ENCODE measurements at places on chromosomes 4 and X.
A peak's percentile ranks its signal among the peaks of the same experiment; 100 is the strongest.

GRCh38 chr4:3288571-3289094, 4.2 kb upstream of the RGS12 start:
- no peak overlapping the region for H3K27ac ChIP-seq
- H3K4me1 ChIP-seq: peaks cover 31% of the 10 kb centered on the region
- peaks cover 12% of the 10 kb centered on the region for H3K27me3 ChIP-seq
- DNase-seq: peak; percentile 6
- H3K4me3 ChIP-seq: no peak overlapping the region

GRCh38 chrX:148867596-148867995, 367.2 kb downstream of the AFF2 start:
- no peaks in the 10 kb centered on the region for H3K36me3 ChIP-seq
- H3K27me3 ChIP-seq: no peaks in the 10 kb centered on the region
- H3K27ac ChIP-seq: no peak overlapping the region
- DNase-seq: no peak
- no peak overlapping the region for H3K4me3 ChIP-seq
- H3K4me1 ChIP-seq: no peaks in the 10 kb centered on the region

DNA sequence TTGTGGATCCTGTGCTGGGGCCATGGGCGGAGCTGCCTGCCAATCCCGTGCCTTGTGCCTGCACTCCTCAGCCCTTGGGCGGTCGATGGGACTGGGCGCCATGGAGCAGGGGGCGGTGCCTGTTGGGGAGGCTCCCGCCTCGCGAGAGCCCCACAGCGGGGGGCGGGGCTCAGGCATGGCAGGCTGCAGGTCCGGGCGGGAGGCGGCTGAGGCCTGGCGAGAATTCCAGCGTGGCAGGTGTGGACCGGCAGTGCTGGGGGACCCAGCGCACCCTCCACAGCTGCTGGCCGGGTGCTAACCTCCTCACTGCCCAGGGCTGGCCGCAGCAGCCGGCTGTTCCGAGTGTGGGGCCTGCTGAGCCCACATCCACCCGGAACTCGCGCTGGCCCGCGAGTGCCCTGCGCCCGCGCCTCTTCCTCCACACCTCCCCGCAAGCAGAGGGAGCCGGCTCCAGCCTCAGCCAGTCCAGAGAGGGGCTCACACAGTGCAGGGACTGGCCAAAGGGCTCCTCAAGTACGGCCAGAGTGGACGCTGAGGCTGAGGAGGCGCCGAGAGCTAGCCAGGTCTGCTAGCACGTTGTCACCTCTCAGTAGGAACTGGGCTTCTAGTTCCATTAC, 85.9 kb downstream of the GBA3 start:
- no peak for DNase-seq
- no peaks in the 10 kb centered on the region for H3K27me3 ChIP-seq
- no peaks in the 10 kb centered on the region for H3K4me1 ChIP-seq
- H3K4me3 ChIP-seq: no peak overlapping the region
- no peak overlapping the region for H3K27ac ChIP-seq
- no peaks in the 10 kb centered on the region for H3K36me3 ChIP-seq

- no peak for DNase-seq
- H3K4me3 ChIP-seq: no peak overlapping the region
- no peaks in the 10 kb centered on the region for H3K36me3 ChIP-seq
- H3K27me3 ChIP-seq: no peaks in the 10 kb centered on the region
- no peak overlapping the region for H3K27ac ChIP-seq
Observed at GRCh38 chr4:57499786-57500185, 389.6 kb upstream of the IGFBP7 start.

DNA sequence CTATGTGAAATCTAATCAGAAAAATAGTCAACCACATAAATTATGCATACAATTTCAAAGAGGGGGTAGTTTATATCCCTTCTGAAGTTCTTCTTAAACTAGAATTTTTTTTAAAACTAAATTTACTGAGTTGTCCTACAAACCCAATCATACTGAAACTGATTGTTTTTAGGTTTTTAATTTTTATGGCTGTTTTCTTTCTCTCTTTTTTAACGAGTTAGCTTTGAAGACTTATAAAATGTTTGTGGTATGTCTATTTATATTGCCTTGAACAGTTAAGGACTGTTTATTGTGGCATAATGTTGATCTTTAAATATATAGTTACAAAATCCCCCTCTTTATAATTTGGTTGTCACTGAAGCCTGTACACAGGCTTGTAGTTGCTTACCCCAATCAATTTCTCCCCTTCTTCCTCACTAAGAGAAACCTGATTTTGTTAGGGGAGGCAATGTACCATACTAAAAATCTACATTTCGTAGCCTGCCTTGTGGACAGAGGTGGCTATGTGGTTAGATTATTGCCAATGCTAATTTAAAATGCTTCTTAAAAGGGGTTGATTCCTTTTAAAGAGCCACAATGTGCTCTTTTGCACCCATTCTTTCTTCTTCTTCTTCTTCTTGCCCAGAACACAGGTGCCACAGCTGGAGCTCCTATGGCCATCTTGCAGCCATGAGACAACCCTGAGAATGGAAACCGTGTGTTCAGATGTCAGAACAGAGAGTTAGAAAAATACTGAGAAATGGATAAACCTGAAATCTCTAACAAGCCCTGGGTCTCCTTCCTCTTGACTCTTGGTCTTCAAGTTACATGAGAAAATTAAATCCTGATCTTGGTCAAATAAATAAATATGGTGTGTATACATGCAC, 102.7 kb upstream of the ZNF827 start:
- H3K36me3 ChIP-seq: no peaks in the 10 kb centered on the region
- DNase-seq: no peak
- no peaks in the 10 kb centered on the region for H3K27me3 ChIP-seq
- no peak overlapping the region for H3K4me3 ChIP-seq
- no peak overlapping the region for H3K27ac ChIP-seq

- no peak overlapping the region for H3K27ac ChIP-seq
- DNase-seq: no peak
- H3K27me3 ChIP-seq: no peaks in the 10 kb centered on the region
- H3K4me3 ChIP-seq: no peak overlapping the region
- no peaks in the 10 kb centered on the region for H3K36me3 ChIP-seq
- H3K4me1 ChIP-seq: no peaks in the 10 kb centered on the region
Observed at GRCh38 chrX:1802912-1803311, 188.1 kb downstream of the ASMT start.

- no peak for DNase-seq
- H3K27ac ChIP-seq: no peak overlapping the region
- H3K27me3 ChIP-seq: no peaks in the 10 kb centered on the region
- H3K36me3 ChIP-seq: peaks cover 61% of the 10 kb centered on the region
- no peak overlapping the region for H3K4me3 ChIP-seq
- H3K4me1 ChIP-seq: peaks cover 10% of the 10 kb centered on the region
Observed at GRCh38 chr4:68337004-68337403, 12.9 kb downstream of the YTHDC1 start.

GRCh38 chrX:40445691-40446090, 135.1 kb upstream of the ATP6AP2 start:
- no peak overlapping the region for H3K27ac ChIP-seq
- H3K4me1 ChIP-seq: no peaks in the 10 kb centered on the region
- H3K36me3 ChIP-seq: no peaks in the 10 kb centered on the region
- H3K27me3 ChIP-seq: no peaks in the 10 kb centered on the region
- no peak overlapping the region for H3K4me3 ChIP-seq
- no peak for DNase-seq

DNA sequence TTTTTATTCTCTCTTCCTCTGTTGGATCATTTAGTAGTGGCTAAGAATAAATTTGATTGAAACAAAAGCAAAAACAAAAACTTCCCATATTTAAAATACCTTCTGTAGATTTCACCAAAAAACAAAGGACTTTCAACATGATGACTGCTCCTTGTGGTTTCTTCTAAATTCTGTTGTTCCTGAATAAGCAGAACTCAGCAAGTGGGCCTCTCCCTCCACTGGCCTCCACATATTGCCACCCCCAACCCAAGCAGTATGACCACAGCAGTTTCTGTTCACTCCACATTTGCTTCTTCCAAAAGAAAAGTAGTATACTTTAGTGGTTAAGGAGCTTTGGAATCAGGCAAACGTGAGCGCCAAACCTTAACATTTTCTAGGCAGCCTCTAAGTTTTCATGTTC, 114.7 kb downstream of the COX18 start:
- H3K36me3 ChIP-seq: no peaks in the 10 kb centered on the region
- H3K27ac ChIP-seq: no peak overlapping the region
- no peak for DNase-seq
- no peak overlapping the region for H3K4me3 ChIP-seq
- H3K4me1 ChIP-seq: no peaks in the 10 kb centered on the region
- H3K27me3 ChIP-seq: no peaks in the 10 kb centered on the region

DNA sequence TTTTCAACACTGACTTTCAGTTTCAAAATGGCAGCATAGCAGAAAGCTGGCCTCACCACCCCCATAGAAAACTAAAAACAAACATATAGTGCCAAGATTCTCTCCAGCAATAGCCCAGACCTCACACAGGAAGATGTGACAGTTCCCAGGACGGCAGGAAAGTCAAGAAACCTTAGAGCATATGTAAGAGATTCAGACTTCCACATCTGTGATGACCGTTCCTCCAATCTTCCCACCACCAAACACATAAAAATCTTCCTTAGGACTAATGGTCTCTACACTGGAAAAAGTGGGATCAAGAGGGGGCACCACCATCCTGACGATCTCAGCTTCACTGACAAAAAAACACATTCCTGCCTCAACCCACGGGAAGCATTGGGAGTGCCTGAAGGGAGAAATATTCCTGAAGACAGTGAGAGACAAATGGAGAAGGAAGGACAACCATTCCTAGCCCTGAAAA, 134.1 kb upstream of the CPXCR1 start:
- no peak overlapping the region for H3K4me3 ChIP-seq
- H3K27me3 ChIP-seq: no peaks in the 10 kb centered on the region
- H3K36me3 ChIP-seq: no peaks in the 10 kb centered on the region
- DNase-seq: no peak
- no peak overlapping the region for H3K27ac ChIP-seq
- H3K4me1 ChIP-seq: no peaks in the 10 kb centered on the region

- no peak overlapping the region for H3K4me3 ChIP-seq
- H3K4me1 ChIP-seq: peaks cover 18% of the 10 kb centered on the region
- no peaks in the 10 kb centered on the region for H3K36me3 ChIP-seq
- no peak overlapping the region for H3K27ac ChIP-seq
Observed at GRCh38 chrX:40199704-40200103, 101.9 kb upstream of the BCOR start.

Measured in CD4-positive, alpha-beta T cell (primary cell).